ENCODE measurements at places on chromosomes 3 and 15.

- DNase-seq: no peak
These were observed 264.7 kb upstream of the NECTIN3 start for GRCh38 chr3:110806924-110807323.

DNA sequence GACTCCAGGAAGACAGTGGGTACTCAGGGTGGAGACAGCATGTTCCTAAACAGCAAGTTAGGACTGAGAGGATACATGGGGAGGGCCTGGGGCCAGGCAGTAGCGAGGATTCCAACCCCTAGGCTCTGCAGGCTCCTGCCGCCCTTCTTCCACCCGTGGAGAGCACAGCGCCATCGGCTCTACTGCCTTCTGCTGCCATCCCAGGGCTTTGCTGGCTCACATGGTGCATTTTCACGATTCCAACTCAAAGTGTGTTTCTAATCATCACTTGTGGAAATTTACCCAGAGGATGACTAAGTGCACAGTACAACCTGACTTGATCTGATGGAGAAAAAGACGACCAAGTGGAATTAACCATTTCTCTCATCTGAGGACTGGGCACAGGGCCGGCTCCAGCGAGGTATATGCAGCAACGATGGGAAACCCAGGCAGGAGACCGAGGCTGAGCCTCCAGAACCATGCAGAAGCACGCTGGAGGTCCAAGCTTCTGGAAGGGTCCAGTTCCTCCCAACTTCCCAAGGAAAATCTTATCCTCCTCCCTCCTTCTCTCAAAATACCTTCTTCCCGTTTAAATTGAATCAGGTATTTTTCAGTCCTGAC is 104.6 kb downstream of the LRIG1 start:
- DNase-seq: no peak

DNA sequence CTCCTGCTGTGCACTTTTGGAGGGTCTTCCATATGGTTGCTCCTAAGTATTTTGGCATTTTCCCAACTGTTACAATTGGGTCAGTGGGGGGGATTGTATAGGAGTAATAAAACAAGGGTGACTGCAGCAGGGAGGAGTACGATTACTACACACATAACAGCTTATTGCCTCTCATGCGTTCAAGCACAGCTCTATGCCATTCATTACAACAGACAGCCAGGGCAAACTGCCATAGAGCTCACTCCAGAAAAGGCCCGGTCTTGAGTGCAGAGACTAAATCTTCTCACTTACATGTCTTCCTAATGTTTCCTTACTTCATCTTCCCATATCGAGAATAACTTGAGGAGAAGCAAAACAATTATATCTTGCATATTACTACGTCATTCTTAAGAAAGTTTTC is 1.4 kb upstream of the CHMP2B start:
- DNase-seq: no peak

- no peak for DNase-seq
These were observed 36.2 kb downstream of the KBTBD12 start for GRCh38 chr3:127951276-127951675.

DNA sequence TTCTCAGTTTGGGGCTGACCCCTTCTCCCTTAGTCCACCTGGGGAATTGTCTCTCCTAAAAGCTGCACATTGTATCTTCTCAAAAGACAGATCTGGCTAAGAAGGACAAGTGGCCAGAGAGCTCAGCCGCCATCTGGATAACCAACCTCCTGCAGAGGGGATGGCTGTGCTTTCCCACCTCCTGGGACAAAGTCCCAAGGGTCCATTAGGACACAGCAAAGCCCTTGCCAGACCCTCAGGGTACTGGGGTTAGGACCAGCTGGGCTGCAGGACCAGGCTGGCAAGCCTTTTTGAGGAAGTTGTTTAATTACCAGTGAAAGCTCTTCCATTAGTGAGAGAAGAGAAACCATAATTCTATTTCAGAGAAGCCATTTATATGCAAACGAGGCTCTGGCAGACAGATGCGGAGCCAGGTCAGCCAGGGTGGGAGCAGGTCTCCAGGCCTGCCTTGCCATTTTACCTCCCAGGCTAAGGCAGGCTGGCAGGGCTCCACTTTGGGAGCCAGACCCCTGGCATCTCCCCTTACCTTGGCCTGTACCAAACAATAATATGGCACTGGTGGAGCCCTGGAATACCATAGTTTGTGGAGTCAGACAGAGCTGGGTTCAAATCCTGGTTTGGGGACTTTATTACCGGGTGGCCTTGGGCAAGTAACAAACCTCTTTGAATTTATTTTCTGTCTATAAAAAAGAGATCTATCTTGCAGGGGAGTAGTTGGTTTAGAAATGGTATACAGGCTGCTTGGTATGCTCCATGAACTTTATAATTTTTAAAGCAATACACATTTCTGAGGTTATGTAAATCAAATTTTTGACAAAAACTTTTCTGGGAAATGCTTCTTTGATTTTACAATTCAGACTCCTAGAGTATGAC is 17.9 kb downstream of the SHF start:
- DNase-seq: no peak

GRCh38 chr15:96340598-96341512 is 10.4 kb downstream of the NR2F2 start:
- no peak for DNase-seq

DNA sequence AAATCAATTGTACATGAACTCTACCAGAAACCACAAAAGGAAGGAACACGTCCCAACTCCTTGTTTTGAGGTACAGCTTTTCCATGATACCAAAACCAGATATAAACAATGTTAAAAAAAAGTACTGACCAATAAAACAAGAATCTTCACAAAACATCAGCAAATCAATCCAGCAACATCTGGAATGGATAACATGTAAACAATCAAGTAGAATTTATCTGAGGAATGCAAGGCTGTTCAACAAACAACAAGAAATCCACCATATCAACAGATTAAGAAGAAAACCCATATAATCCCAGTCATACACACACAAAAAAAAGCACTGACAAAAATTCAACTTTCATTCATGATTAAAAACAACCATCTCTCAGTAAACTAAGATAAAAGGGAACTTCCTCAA is 26.7 kb downstream of the TJP1 start:
- DNase-seq: no peak

DNA sequence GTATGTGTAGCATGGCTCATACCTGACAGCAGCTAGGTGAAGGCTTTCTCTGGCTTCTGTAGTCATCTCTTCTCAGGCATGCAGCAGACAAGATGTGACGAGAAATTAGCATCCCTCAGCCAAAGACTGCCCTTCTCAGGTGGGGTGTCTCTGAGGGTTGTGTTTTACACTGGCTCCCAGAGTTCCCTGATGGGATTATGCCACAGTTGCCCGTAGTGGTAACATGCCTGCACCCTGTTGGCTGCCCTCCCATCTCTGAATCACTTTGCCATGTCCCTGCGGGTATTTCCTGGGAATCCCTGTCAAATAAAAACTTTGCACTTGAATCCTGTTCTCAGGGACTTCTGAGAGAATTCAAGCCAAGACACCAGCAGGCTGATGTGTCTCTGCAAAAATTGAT is 70.5 kb downstream of the LRTM1 start:
- peak; percentile 74 for DNase-seq

GRCh38 chr3:102034639-102035451 is 185.5 kb downstream of the NFKBIZ start:
- no peak for DNase-seq

DNA sequence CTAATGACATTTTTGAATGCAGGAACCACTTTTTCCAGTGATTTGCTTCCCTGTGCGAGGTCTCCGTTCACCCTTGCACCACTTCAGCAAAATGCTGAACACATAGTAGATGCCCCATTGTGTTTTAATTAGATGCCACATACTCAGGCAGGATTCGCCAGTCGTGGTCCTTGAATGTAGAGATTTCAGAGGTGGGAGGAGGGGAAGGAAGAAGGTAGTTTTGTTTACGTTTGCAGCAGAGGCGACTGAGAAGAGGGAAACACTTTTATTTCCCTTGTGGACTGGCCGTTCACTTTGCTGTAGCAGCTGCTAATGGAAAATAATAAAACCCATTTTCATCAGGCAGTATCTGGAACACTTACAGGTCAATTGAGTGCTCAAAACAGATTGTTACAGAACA is 262.8 kb upstream of the TBL1XR1 start:
- no peak for DNase-seq

GRCh38 chr15:27583651-27584050 is 515.5 kb downstream of the OCA2 start:
- no peak for DNase-seq

DNA sequence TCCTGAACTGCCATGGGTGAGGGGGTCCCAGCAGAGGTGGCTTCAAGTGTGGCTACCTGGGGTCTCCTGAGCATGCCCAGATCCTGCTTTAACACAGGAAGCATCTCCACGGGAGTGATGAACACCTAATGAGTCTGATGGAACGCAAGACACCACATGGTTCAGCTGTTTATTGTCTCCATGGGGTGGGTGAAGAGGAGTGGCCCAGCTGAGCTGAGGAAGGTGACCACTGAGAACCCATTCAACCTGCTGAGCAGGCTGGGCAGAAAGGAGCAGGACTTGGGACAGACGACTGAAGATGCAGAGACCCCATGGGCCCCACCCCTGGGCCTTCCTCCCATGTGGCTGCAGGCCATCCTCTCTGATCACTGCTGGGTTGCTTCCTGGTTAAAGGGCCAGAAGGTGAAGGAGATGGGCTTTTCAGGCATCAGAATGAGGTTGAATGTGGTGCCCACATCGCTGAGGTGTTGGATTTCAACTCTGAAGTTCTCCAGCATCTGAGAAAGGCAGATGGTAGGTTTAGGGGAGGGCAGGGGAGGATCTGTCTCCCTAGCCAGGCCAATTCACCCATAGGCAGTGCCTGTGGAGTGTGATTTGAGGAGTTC is 29.7 kb downstream of the CYP11A1 start:
- no peak for DNase-seq

DNA sequence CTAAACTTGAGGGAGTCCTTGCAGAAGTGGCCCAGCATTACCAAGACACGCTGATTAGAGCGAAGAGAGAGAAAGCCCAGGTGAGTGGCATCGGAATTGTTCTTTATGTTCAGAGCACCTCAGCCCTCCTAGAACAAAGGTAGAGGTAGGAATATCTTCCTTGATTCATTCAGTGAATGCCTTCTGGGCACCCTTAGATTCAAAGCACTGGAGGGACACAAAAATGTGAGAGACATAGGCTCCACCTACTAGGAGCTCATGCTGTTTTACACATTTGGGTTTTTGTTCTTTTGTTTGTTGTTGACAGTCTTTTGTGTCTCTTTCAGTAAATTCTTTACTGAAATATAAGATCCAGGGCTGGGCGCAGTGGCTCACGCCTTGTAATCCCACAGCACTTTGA is 68.2 kb downstream of the IQGAP1 start:
- no peak for DNase-seq
